Activated CD4-positive, CD25-positive, alpha-beta regulatory T cell treated with anti-CD3 and anti-CD28 coated beads, Interleukin-2, amount 50 U/mL, for 24 hours (primary cell): ENCODE measurements at places on chromosomes 16 and 17.

DNA sequence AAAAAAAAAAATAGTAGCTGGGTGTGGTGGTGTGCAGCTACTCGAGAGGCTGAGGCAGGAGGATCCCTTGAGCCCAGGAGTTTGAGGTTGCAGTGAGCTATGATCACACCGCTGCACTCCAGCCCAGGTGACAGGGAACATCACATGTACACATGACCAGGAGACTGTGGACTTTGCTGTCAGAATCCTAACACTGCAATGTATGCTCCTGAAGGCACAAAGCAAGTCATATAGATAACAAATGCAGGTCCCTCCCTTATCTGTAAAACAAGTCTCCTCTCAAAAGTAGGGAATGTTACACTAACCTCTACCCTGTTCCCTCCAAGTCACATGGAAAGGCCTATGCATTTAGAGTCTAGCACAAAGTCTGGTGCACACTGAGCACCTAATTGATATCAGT is 48.5 kb downstream of the ARHGAP17 start:
- ATAC-seq: no peak

GRCh38 chr17:8875436-8875835 is 8.0 kb upstream of the PIK3R6 start:
- no peak for ATAC-seq

DNA sequence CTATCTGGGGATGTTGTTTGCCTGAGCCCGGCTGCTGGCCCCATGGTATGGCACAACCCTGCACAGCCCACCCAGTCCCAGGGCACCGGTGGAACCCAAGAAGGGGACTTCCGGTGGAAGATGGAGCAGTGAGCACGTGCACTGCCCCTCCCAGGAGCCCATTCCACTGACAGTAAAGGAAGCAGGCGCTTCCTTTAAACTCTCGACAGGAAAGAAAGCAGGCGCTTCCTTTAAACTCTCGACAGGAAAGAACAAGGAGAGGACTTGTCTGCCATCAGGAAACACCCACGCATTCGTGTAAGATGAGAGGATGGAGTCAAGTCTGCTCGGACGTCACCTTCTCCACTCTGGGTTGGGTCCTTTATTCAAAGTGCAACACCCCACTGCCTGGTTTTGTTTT is 53.7 kb downstream of the IL21R start:
- no peak for ATAC-seq

GRCh38 chr17:64259426-64259825 is 3.6 kb downstream of the TEX2 start:
- ATAC-seq: no peak

DNA sequence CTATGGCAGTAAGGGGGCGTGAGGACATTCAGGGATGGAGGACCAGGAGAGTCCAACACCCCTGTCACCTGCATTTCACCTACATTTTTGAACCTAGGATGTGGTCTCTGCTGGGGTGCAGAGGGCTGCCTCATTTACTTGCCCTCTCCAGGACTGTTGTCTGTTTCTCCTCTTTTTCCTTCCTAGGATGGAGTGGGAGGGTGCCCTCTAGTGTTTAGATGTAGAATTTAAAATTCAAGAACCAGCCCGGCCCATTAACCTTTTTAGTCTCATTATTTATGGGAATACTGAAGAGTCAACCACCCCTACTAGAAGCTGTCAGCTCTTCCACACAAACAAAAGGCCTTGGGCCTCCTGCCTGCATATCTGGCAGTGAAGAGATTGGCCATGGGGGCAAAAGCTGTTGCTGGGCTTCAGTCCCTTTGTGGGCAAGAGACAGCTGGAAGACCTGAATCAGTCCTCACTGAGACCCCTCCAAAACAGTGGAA is 2.5 kb upstream of the STARD3 start:
- no peak for ATAC-seq

DNA sequence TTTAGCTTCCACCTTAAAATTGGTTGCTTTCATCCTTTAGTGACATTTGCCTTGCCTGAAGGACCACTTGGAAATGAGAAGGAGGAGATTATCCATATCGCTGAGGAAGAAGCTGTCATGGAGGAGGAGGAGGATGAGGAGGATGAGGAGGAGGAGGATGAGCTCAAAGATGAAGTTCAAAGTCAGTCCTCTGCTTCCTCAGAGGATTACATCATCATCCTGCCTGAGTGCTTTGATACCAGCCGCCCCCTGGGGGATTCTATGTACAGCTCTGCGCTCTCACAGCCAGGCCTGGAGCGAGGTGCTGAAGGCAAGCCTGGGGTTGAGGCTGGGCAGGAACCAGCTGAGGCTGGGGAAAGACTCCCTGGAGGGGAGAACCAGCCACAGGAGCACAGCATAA is 11.5 kb upstream of the TMEM106A start:
- no peak for ATAC-seq

DNA sequence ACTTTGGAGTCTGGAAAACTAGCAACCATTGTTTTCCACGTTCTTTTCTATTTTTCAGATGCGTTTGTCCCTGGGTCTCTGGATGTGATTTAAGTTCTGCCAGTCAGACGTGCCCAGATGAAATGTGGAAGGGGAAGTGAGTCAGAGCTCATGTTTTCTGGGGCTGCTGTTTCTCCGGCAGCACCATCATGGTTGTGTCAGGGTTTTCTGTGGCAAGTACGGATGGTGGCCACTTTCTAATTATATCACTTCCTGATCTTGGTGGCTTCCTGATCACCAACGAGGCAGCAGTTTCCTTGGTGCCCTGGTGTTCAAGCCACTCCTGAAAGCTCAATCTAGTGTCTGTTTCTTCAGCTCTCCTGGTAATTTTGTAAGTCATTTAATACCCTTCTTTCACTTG is 31.4 kb upstream of the PMFBP1 start:
- peak; percentile 51 for ATAC-seq

DNA sequence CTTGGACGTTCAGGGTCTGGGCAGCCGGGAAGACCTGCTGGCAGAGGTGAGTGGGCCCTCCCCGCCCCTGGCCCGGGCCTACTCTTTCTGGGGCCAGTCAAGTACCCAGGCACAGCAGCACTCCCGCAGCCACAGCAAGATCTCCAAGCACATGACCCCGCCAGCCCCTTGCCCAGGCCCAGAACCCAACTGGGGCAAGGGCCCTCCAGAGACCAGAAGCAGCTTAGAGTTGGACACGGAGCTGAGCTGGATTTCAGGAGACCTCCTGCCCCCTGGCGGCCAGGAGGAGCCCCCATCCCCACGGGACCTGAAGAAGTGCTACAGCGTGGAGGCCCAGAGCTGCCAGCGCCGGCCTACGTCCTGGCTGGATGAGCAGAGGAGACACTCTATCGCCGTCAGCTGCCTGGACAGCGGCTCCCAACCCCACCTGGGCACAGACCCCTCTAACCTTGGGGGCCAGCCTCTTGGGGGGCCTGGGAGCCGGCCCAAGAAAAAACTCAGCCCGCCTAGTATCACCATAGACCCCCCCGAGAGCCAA is 8.6 kb upstream of the ABCC3 start:
- ATAC-seq: peak; percentile 66
